Activated T-cell treated with anti-CD3 and anti-CD28 coated beads for 48 hours (primary cell): ENCODE measurements at places on chromosomes 5 and 9.

DNA sequence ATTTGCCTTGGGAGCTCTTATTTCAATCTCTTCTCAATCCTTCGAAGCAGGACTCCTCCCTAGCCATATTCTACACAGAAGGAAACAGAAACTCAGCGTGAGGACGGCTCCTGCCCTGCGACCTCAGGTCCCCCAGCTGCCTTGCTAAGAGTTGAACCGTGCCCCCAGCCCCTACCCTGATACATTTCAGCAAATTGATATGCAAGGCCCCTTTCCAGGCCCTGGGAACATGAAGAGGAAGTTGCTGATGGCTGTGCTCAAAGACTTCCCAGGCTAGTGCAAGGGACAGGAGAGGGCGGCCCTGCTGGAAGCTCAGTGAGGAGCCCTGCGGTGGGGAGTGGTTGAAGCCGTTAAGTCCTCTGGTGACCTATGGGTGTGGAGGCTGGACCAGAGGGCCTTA, 41.5 kb downstream of the BOD1 start:
- DNase-seq: no peak

DNA sequence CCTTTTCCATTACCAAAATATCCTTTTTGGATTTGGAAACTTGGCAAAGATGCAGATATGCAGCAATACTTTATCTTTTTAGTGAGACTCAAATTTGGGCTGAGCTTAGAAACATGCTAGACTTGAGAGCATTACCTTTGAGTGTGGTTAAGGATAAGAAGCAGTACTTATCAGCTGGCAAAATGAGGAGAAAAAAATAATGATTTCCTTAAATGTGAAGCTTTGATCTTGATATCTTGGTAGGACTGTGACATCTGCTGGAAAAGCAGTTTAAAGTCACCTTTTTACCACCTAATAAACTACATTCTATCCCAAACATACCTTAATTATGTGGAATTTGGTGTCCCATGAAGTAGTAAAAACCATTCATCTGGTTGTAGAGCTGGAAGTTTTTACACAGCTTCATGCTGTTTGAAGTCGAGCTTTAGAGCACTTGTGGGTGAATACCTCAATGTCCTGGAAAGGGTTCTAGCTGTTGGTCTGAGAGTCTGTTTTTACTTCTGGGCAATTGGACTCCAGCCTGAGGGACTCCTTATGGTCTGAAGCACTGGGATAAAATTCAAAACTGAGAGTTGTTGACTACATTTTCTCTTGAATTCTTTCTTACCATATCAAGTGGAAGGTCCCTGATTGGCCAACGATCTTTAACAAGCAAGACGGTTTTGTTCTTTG, 53.4 kb downstream of the LRRC70 start:
- DNase-seq: no peak

- no peak for DNase-seq
These were observed 148.1 kb upstream of the DMRT1 start for GRCh38 chr9:693201-694091.

- DNase-seq: no peak
These were observed 60.0 kb downstream of the PSMB7 start for GRCh38 chr9:124355039-124355940.

- no peak for DNase-seq
These were observed 3.7 kb downstream of the ANGPTL2 start for GRCh38 chr9:127118597-127119319.

DNA sequence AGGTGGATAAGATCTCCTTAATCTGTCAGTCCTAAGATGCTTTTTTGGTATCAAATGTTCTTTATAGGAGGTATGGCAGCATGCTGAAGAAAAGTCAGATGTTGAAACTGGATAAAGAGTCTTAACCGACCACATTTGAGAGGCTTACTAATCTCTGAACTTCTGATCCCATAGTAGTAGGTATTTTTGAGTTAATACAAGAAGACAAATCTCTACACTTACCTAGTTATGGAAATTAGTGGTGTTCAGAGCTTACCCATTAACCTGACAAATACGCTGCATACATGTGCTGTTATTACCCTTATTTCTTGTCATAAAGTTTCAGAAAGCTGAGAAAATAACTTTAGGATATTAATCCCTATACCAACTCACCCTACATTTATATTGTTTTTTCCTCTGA, 83.0 kb downstream of the ISL1 start:
- DNase-seq: no peak

- no peak for DNase-seq
These were observed 37.2 kb downstream of the DCAF12 start for GRCh38 chr9:34089311-34089710.

- no peak for DNase-seq
These were observed 666.3 kb downstream of the DNAH5 start for GRCh38 chr5:13278148-13278547.

GRCh38 chr5:113205807-113206206, 229.0 kb downstream of the TSSK1B start:
- DNase-seq: no peak

- no peak for DNase-seq
These were observed 284.3 kb downstream of the TAF11L14 start for GRCh38 chr5:17918373-17919104.

- no peak for DNase-seq
These were observed 81.9 kb downstream of the DMRTA1 start for GRCh38 chr9:22528485-22528884.

DNA sequence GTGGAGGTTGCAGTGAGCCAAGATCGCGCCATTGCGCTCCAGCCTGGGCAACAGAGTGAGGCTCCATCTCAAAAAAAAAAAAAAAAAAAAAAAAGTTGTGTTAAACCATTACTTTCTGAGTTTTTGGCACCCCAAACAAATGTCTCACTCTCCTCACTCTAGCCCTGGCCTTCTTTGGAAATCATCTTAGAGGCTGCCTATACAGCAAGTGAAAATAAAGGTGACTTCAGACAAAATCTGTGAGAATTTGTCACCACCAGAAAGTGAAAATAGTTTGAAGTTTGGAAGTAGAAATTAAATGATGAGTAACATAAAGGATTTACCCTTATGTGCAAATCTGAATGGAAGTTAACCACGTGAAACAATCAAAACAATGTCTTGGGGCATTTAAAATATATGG, 7.2 kb upstream of the ZNF131 start:
- no peak for DNase-seq

DNA sequence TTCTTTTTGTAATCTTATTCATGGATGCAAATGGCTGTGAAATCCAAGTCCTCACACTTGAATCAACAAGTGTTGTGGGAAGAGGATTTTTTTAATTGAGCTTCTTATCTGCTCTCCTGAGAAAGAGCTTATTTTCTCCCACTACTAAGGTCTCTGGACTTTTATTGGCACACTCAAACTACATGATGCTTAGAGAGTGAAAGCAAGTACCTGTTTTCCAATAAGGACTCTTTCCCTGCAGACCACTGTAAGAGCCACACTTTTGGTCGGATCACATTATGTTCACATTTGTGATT, 546.4 kb upstream of the ARRDC3 start:
- no peak for DNase-seq

GRCh38 chr5:175417384-175417783, 26.6 kb downstream of the DRD1 start:
- no peak for DNase-seq

DNA sequence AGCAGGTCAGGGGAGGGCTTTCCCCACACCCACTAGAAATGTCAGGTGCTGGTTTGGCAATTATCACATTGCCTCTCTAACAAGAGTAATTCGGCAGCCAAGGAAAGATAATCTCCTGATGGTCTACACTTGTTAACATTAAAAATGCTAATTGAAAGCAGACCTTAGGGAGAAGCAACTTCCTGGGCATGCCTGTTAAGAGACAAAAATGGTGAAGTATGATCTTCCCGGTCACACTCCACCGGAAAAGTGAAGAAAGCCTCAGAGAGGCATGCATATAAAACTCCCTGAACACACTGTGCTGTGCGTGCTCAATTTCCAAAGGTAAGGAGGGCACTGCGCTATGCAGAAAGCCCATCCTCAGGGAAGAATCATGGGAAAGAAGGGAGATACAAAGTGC, 244.3 kb downstream of the FAM170A start:
- no peak for DNase-seq

- DNase-seq: no peak
These were observed 12.6 kb downstream of the FYB1 start for GRCh38 chr5:39206630-39207321.

- no peak for DNase-seq
These were observed 844 bp downstream of the POLR3G start for GRCh38 chr5:90475436-90475980.
